ENCODE measurements at places on chromosomes 2 and 18.

DNA sequence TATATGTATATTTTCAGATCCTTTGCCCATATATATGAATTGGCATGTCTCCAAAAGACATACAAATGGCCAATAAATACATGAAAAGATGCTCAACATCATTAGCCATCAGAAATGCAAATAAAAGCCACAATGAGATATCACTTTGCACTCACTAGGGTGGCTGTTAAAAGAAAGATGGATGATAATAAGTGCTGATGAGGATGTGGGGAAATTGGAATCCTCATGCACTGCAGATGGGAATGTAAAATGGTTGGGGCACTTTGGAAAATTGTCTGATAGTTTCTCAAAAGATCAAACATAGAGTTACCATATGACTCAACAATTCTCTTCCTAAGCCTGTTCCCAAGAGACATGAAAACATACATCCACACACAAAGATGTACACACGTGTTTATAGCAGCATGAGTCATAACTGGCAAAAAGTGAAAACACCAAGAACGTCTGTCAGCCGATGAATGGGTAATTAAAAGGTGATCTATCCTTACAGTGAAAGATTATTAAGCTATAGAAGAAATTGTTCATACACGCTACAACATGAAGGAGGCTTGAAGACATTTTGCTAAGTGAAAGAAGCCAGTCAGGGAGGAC, 19.7 kb downstream of the NGEF start:
- no peak for DNase-seq

GRCh38 chr2:50596515-50596914, 435.4 kb downstream of the NRXN1 start:
- no peak for DNase-seq

DNA sequence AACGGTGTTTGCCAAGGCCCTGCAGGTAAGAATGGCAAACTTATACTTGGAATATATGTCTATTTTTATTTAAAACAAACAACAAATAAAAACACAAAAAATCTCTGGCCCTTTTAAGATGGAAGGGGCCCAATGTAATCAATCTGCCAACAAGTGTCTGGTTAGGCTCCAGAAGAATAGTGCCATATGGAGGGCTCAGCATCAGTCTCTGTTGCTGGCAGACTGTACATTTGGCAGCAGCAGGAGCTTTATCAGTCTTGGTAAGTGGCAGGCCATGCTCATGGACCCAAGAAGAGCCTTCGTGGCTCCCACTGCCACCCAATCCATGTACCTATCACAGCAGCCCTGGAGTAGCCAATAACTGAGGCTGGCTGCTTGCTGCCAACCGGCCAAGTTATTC, 101.1 kb downstream of the GALNT3 start:
- no peak for DNase-seq

DNA sequence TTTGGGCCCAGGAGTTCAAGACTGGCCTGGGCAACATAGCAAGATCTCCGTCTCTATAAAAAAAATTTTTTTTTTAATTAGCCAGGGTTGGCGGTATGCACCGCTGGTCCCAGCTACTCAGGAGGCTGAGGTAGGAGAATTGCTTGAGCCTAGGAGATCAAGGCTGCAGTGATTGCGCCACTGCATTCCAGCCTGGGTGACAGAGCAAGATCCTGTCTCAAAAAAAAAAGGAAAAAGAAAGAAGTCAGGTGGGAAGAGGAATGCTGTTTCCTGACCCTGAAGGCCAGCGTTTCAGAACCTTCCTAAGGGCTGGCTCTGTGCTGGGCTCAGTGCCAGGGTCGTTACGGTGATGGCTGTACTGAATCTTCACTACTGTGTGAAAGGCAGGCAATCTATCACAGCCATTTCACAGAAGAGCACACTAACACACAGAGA, 35.0 kb upstream of the AGAP1 start:
- DNase-seq = no peak

DNA sequence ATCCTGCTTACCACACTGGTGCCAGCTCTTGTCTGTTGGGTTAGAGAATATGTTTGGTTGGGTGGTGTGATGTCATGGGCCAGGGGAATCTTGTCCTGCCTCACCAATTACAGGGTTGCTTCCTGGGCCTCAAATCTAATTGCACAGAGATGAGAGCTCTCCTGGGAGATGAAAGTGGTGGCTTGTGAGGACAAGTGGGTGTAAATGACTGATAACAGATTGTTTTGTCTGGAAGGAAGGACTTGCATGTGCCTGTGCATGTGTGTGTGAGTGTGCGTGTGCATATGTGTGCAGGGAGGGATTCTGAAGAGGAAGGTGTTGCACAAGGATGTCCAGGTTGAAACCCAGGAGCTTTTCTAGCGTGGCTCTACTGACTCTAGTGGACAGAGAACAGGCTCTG, 271.9 kb downstream of the LOXHD1 start:
- DNase-seq = no peak

DNA sequence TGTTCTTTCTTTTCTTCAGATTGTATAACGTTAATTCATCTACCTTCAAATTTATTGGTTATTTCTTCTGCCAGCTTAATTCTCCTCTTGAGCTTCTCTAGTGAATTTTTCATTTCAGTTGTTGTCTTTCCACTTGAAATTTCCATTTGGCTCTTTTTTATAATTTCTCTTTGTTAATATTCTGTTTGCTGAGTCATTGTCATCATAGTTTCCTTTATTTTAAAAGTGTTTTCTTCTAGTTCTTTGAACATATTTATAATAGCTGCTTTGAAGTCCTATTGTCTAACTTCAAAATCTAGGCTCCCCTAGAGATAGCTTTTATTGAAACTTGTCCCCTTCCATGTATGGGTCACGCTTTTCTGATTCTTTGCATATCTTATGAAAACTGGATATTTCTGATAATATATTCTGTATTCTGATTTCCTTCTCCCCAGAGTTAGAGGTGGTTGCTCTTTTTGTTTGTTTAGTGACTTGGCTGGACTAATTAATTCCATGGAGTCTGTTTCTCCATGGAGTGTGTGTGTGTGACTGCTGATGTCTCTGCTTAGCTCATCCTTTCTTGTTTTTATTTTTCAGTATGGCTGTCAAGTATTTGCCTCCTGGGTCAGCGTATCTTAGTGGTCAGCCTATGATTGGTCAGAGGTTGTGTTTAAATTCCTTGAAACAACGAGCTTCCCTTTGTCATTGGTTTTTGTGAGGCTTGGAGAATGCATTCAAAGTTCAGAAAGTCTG, 47.6 kb downstream of the DIS3L2 start:
- no peak for DNase-seq

GRCh38 chr18:2985628-2986027, 27.3 kb downstream of the LPIN2 start:
- peak; percentile 23 for DNase-seq

DNA sequence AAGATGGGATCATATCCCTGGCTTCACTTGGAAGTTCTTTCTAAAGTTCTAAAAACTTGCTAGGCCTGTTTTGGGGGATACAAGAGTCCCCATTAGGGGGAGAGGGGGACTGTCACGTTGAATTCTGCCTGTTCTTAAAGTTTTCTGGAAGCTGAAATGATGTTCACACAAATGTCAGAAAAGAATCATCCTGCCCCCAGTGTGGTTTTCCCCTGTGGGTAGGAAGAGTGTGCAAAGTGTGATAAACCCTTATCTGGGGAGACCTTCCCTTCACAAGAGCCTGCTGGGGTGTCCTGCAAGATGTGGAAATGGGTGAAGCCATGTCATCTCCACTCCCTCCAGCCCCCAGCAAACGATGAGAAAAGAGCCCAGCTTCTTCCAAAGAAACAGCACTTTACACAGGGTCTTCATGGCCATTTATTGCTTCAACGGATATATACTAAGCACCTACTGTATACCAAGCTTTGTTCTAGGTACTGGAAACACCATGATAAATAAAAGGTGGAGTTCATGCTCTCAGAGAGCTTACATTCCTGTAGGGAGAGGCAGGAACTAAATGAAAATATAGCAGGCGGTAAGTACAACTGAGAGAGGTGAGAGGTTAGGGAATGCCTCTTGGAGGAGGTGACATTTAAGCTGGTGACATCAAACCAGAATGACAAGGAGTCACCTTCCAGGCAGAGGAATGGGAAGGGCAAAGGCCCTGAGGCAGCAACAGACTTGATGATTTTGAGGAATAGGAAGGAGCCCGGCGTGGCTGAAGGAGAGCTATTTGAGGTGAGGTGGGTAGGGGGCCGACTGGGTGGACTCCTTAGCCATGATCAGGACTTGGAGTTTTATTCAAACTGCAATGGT, 1.6 kb downstream of the MFSD2B start:
- no peak for DNase-seq

- DNase-seq = no peak
Observed at GRCh38 chr18:63708650-63709049, 5.9 kb downstream of the SERPINB11 start.

- DNase-seq = peak; percentile 67
Observed at GRCh38 chr2:64635976-64636911, 17.5 kb downstream of the SERTAD2 start.

- DNase-seq = no peak
Observed at GRCh38 chr2:205077159-205077558, 531.9 kb downstream of the PARD3B start.

Data from MV-4-11 (cell line).